ENCODE measurements at places on chromosomes 1 and 21.
A peak's percentile ranks its signal among the peaks of the same experiment; 100 is the strongest.

DNA sequence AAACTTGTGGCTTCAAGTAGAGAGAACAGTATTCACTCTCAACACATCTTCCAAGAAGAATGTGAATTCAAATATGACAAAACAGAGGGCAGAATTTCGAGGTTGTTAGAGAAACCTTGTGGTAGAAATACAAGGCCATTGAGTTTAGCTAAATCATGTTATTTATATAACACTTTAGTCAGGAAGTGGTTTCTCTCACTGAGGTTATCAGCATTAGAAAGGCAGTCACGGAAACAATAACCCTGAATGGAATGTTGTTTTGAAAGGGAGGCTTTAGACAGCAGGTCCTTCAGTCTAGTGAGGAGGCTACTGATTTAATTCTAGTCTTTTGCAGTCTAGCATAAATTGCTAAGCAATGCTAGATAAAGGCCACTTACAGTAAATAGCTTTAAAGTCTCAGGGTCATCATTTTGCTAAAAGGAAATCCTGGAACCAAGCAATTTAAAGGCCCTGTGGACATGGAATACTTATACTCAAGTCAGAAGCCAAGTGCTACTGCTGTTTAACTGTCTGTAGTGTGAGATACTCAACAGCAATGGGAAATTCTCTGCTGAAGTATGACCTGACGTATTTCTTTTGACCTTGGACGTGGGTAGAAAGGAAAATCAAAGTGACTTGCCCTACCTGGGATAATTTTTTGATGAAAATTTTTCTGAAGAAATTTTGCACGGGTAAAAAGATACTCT is 89.0 kb upstream of the CHODL start:
- H3K4me3 ChIP-seq, result no peak overlapping the region
- no peaks in the 10 kb centered on the region for H3K36me3 ChIP-seq
- H3K27ac ChIP-seq, result peak overlapping the region; percentile 59

DNA sequence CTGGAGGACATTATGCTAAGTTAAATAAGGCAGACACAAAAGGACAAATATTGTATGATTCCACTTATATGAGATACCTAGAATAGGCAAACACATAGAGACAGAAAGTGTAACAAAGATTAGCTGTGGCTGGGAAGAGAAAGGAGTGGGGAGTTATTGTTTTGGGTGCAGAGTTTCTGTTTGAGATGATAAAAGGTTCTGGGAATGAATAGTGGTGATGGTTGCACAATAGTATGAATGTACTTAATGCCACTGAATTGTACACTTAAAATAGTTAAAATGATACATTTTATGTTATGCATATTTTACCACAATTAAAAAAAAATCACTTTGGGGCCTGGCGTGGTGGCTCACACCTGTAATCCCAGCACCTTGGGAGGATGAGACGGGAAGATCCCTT is 21.2 kb upstream of the ERO1B start:
- DNase-seq, result no peak
- H3K4me1 ChIP-seq, result no peaks in the 10 kb centered on the region
- no peak overlapping the region for H3K27ac ChIP-seq

DNA sequence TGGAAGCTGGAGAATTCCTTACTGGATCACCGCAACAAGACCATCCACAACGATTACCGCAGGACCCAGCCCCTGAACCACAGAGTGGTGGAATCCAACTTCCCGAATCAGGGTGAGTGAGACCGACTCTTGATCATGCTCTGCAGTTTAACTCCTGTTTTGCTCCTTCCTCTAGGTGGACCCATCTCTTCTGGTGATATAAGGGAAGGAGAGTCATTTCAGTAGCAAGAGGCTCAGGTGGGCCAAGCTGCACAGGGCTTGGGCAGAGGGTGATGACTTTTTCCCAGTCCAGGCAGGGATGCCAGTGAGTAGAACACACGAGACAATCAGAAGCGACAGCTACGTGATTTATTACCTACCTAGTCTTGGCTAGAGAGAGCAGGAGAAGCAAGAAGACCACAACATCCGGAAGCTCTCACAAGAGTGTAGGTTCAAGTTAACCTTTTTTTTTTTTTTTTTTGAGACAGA is 25.2 kb downstream of the CA6 start:
- H3K27ac ChIP-seq, result peak overlapping the region; percentile 41
- peak overlapping the region; percentile 96 for H3K4me3 ChIP-seq
- H3K36me3 ChIP-seq, result peaks cover 6% of the 10 kb centered on the region
- peaks cover 36% of the 10 kb centered on the region for H3K4me1 ChIP-seq
- H3K27me3 ChIP-seq, result no peaks in the 10 kb centered on the region
- no peak for DNase-seq

DNA sequence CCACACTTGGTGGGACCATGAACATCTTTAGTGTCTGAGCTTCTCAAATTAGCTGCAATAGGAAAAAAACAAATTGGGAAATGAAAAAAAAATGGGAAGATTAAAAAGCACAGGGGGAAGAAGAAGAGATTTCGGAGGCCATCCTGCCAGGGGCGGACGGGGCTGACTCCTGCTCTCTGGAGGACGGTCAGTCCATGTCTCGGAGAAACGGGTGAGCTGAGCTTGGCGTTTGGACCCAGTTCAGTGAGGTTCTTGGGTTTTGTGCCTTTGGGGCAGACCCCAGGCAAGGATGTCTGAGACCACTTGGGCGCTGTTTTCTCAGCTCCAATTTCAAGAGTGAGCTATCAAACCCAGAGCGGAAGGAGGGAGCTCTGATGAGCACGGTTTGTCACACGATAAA is 123.9 kb downstream of the PRDM2 start:
- peak overlapping the region; percentile 72 for H3K27ac ChIP-seq
- H3K4me3 ChIP-seq, result no peak overlapping the region
- H3K36me3 ChIP-seq, result peaks cover 3% of the 10 kb centered on the region
- H3K4me1 ChIP-seq, result peaks cover 3% of the 10 kb centered on the region
- peaks cover 6% of the 10 kb centered on the region for H3K27me3 ChIP-seq
- no peak for DNase-seq

GRCh38 chr1:116374353-116375147 is 1.5 kb downstream of the ATP1A1 start:
- peaks cover 56% of the 10 kb centered on the region for H3K4me1 ChIP-seq
- H3K27me3 ChIP-seq, result no peaks in the 10 kb centered on the region
- peaks cover 2% of the 10 kb centered on the region for H3K36me3 ChIP-seq
- no peak for DNase-seq

DNA sequence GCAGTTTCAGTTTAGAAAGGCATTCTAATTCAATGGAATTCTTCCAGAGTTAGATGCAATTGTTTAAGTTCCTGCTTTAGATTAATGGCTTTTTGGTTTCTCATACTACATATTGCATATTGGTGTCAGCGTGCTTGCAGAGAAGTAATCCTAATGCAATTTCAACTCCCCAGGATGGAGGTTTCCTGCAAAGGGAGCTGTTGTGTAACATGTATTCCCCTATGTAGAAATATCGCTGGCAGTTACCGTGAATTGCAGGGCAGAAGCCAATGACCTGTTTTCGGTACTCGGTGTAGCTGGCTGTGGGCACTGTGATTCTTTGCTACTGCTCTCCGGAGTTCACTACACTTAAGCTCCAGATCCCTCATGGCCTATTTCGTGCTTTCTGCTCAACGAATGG is 256.1 kb upstream of the PTBP2 start:
- no peaks in the 10 kb centered on the region for H3K36me3 ChIP-seq
- H3K27ac ChIP-seq, result no peak overlapping the region
- H3K27me3 ChIP-seq, result no peaks in the 10 kb centered on the region
- no peak overlapping the region for H3K4me3 ChIP-seq
- no peak for DNase-seq
- H3K4me1 ChIP-seq, result no peaks in the 10 kb centered on the region

DNA sequence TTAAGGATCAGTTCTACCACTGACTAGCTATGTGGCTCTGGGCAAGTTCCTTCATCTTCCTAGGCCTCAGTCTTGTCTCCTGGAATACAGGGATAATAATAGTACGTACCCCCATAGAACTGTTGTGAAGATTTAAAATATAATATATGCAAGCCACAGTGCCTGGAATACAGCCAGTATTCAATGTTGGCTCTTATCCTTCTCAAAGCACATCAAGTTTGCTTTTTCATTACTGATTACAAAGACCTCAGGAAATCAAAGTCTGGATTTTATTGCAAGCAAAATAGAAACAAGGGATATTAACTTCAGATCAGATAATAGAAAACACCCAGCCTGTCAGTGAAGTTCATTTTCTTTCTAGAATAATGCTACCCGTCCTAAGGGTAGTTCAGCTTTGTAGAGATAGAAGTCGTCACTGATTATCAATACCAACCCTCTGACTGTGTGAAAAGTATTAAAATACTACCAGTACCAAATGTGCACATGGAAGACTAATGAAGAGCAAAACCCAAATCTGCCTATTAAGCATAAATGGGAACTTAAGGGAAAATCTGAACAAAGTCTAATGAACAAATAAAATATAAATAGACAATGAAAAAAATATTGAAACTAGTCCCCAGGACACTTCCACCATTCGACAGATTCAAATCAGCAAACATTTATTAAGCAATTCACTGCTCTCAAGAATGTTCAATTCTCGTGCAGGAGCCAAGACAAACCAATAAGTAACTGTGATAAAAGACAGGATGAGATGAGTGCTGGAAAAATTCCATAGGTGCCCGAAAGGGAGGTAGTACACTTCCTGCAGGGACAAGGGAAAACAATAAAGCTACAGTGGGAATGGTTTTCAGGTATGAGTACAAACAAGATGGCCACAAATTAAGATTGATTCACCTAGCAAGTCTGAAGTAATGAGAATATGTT is 206.2 kb downstream of the SMYD3 start:
- H3K4me3 ChIP-seq, result no peak overlapping the region
- H3K4me1 ChIP-seq, result peaks cover 4% of the 10 kb centered on the region
- DNase-seq, result no peak

DNA sequence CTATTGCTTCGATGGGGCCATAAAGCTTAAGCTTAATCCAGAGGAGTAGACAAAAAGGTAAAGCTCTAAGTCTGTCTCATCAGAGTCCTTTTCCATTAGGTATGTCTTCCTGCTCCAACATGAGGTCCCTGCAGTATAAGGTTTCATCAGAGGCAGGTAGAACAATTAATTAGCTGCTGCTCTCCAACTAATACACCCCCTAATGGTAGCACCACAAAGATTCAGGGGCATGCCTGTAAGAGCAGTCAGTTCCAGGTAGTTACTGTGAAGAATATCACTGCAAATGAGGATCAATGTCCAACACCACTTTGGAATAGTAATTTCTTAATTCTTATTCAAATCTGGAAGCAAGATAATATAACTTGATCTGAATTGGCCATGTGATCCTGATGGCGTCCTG is 160.3 kb upstream of the ESRRG start:
- no peak overlapping the region for H3K4me3 ChIP-seq
- no peaks in the 10 kb centered on the region for H3K4me1 ChIP-seq
- no peak overlapping the region for H3K27ac ChIP-seq
- H3K36me3 ChIP-seq, result no peaks in the 10 kb centered on the region
- no peak for DNase-seq

GRCh38 chr21:37984416-37984815 is 68.2 kb upstream of the KCNJ6 start:
- peaks cover 7% of the 10 kb centered on the region for H3K27me3 ChIP-seq
- no peaks in the 10 kb centered on the region for H3K4me1 ChIP-seq
- DNase-seq, result no peak

GRCh38 chr21:21268061-21268471 is 269.9 kb downstream of the NCAM2 start:
- no peaks in the 10 kb centered on the region for H3K4me1 ChIP-seq
- no peaks in the 10 kb centered on the region for H3K36me3 ChIP-seq
- no peaks in the 10 kb centered on the region for H3K27me3 ChIP-seq
- H3K4me3 ChIP-seq, result no peak overlapping the region
- no peak overlapping the region for H3K27ac ChIP-seq

DNA sequence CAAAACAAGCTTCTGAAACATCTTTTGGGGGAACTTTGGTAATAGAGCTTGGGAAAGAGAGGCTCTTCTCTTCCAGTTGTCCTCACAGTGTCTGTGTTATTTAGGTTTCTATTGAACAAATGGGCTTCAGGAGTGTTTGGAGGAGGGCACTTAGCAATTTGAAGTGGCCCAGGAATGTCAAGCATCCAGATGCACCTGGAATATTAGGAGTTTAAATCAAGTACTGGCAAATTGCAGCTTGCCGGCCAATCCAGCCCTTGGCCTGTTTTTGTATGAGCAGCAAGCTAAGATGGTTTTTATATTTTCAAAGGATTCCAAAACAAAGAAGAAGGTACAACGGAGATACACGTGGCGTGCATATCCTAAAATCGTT is 94.7 kb downstream of the CCDC185 start:
- DNase-seq, result no peak
- no peak overlapping the region for H3K4me3 ChIP-seq
- H3K36me3 ChIP-seq, result no peaks in the 10 kb centered on the region
- no peak overlapping the region for H3K27ac ChIP-seq
- H3K4me1 ChIP-seq, result peaks cover 12% of the 10 kb centered on the region

DNA sequence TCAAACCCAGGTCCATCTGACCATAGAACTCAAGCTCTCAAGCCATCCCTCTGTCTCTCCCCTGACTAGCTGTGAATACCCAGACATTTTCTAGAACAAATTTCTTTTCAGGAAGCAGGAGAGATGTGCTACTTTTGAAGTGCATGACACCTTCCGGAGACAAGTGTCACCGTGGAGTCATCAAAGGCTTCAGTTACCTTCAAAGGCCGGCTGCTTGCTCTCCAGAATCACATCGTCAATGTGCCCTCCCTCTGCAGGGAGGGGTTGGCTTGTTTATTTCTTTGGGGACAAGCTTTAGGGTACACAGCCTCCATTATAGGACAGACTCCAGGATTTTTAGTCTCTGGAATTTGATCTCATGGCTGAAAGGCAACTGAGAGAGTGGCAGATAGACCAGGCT is 37.7 kb upstream of the IGSF21 start:
- no peak overlapping the region for H3K27ac ChIP-seq
- peaks cover 21% of the 10 kb centered on the region for H3K27me3 ChIP-seq
- no peak for DNase-seq
- no peak overlapping the region for H3K4me3 ChIP-seq

- no peak overlapping the region for H3K27ac ChIP-seq
- peaks cover 9% of the 10 kb centered on the region for H3K4me1 ChIP-seq
- H3K4me3 ChIP-seq, result no peak overlapping the region
- no peak for DNase-seq
- peaks cover 2% of the 10 kb centered on the region for H3K36me3 ChIP-seq
- H3K27me3 ChIP-seq, result peaks cover 7% of the 10 kb centered on the region
Measured at GRCh38 chr1:171438441-171438840, 46.9 kb upstream of the PRRC2C start.

DNA sequence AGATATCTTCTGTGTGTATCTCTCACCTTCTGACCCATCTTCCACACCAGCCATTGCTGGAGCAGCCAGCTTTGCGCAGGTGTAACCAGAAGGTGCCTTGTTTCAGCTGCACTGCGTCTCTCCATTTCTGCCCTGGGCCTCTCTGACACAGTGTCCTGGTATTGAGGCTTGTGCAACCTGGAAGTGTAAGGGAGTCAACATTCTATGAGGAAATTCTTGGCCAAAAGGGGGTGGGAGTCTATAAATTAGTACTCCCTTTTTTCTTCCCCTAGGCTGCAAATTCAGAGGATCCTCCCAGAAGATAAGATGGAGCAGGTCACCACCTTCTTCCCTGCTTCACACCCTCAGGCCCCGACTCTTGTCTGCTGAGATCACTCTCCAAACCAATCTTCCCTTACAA is 109.1 kb downstream of the MRPS6 start:
- no peak overlapping the region for H3K27ac ChIP-seq
- no peaks in the 10 kb centered on the region for H3K36me3 ChIP-seq
- H3K27me3 ChIP-seq, result no peaks in the 10 kb centered on the region
- no peak for DNase-seq
- H3K4me3 ChIP-seq, result no peak overlapping the region
- no peaks in the 10 kb centered on the region for H3K4me1 ChIP-seq
